Stimulated activated naive CD4-positive, alpha-beta T cell treated with Interleukin-2 at 50 U/mL for 16 hours (primary cell): ENCODE measurements at places on chromosomes 2 and 18.
A peak's percentile ranks its signal among the peaks of the same experiment; 100 is the strongest.

DNA sequence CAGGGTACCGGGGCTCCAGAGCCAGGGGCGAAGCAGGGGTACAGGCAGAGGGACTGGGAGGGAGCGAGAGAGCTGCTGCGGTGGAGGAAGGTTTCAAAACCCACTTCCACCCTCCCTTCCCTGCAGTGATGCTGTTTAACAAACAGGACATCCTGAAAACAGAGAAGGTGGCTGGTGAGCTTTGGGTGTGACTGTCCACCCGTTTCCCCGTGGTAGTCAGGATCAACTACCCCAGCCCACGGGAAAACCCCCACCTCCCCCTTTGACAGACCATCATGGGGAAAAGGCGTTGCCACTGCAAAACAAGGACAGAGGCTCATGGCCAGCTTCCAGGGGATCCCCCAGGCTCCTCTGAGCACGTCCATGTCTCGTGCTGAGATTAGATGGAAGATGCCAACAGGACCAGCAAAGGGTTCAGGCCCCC lies 12.9 kb downstream of the TMEM185B start:
- no peak for DNase-seq

- DNase-seq: peak; percentile 38
Observed at GRCh38 chr2:134217924-134218323, 35.9 kb upstream of the MGAT5 start.

- no peak for DNase-seq
Observed at GRCh38 chr18:26386002-26386401, 159.8 kb downstream of the TAF4B start.

- peak; percentile 15 for DNase-seq
Observed at GRCh38 chr2:437756-438393, 150.0 kb upstream of the ALKAL2 start.

DNA sequence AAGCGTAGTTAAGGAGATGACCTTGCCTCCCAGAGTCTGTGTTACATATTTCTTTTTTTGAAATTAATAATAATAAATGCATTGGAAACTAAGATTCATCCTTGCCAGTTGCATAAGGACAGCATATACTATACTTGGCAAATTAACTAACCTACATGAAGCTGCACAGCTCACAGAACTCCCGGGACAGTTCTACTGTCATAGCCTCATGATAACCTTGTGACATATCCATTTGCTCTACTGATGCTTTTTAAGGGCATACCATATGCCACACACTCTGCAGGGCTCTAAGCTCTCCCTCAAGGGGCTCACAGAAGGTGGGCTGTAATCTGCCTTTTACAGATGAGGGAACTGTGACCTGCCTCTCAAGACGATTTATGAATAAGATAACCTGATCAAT lies 3.8 kb downstream of the ITGB1BP1 start:
- no peak for DNase-seq

DNA sequence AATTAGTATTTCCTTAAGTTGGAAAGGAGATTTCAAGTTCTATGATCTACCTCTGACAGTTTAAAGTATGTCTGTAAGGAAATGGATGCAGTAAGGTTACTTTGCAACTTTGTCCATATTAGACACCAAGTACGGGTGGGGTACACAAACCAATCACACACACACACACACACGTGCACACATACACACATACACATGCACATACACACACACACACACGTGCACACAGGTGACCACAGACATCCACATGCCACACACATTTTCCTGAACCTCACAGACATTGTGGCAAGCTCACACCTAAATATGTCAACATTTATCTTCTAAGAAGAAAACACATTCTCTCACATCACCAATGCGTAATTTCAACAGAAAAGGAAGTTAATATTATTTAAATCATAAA lies 165.9 kb downstream of the MYT1L start:
- DNase-seq: no peak

DNA sequence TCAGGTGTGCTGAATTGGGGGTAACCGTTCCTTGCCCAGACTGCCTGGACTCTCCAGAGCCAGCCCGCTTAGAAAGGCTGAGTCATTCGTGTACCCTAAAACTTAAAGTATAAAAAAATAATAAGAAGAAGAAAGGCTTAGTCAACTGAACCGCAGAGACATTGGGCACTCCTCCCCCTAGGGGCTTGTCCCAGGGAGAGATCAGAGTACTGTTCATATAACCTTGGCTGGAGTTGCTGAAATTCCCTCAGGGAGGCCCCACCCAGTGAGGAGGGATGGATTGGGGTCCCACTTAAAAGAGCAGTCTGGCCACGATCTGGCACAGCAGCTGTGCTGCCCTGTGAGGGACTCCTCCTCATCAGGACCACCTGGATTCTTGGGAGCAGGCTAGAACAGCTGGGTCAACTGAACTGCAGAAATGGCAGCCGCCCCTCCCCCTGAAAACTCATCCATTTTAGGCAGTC lies 37.2 kb downstream of the ANKRD12 start:
- no peak for DNase-seq

GRCh38 chr18:74683573-74683972 lies 85.9 kb downstream of the ZNF407 start:
- DNase-seq: no peak

DNA sequence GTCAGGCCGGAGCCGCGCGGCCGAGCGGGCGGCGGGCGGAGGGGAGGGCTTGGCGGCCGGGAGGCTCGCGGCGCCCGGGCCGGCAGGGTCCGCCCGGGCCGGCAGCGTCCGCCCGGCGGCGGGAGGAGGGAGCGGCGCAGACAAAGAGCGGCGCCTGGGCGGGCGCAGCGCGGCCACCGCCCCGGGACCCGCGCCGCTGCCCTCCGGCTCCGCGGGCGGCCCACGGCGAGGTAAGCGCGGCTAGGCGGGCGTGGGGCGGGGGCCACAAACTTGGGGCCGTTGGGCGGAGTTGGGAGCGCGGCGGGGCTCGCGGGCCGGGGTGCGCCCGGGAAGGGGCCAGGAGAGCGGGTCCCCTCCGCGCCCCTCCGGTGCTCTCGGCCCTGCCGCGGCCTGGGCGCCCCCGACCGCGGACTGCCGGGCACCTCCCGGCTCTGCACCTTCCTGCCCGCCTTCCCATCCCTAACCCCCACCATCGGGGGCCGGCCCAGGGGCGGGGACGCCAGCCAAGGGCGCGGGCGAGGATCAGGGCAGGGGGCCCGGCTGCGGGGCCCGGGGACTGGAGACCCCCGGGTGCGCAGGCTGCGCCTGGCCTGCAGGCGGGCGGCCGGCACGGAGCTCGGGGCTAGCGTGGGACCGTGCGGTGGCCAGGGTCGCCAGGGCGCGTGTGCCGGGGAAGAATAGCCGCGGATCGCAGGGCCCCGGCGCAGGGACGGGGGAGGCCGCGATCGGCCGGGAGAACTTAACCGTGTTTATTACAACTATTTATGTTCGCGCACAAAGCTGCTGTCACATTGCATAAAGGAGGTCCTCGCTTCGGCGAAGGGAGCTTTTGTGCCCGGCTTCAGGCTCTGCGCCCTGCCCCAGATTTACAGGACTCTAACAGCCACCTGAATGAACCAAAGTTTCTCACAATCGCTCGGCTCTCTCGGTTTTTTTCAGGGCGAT lies at the start of gene NCK2:
TSS of gene NCK2 (plus strand) at position 4 of the 945 bp plus-strand sequence. CDS start 110,152 bp downstream, outside the sequence.
- DNase-seq: peak; percentile 29

- DNase-seq: no peak
Observed at GRCh38 chr2:19346983-19347618, 11.3 kb downstream of the OSR1 start.

GRCh38 chr18:53765211-53765610 lies 459.3 kb downstream of the MBD2 start:
- no peak for DNase-seq

GRCh38 chr18:59623456-59624368 lies 73.5 kb downstream of the CCBE1 start:
- DNase-seq: no peak
